ENCODE measurements at places on chromosomes 7 and 10.

GRCh38 chr10:62326176-62326575 is 48.0 kb upstream of the ZNF365 start:
- no peaks in the 10 kb centered on the region for H3K4me1 ChIP-seq
- no peaks in the 10 kb centered on the region for H3K27me3 ChIP-seq
- no peak overlapping the region for H3K4me3 ChIP-seq
- H3K27ac ChIP-seq, result no peak overlapping the region
- no peaks in the 10 kb centered on the region for H3K36me3 ChIP-seq

DNA sequence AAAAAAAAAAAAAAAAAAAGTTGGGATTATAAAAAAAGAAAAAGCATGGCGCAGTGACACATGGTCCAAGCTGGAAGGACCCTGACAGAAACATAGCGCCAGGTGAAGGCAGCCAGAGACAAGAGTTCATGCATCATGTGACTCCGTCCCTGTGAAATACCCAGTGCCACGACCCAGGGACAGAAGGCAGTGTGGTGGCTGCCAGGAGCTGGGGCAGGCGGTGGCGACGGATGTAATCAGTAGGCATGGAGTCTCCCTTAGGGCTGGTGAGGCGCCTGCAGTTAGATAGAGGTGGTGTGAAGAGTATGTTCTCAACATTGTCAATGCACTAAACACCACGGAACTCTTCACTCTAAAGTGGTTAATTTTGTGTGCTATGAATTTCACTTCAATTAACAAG is 43.9 kb downstream of the STK32C start:
- H3K27me3 ChIP-seq, result no peaks in the 10 kb centered on the region
- no peak for DNase-seq
- no peak overlapping the region for H3K27ac ChIP-seq

DNA sequence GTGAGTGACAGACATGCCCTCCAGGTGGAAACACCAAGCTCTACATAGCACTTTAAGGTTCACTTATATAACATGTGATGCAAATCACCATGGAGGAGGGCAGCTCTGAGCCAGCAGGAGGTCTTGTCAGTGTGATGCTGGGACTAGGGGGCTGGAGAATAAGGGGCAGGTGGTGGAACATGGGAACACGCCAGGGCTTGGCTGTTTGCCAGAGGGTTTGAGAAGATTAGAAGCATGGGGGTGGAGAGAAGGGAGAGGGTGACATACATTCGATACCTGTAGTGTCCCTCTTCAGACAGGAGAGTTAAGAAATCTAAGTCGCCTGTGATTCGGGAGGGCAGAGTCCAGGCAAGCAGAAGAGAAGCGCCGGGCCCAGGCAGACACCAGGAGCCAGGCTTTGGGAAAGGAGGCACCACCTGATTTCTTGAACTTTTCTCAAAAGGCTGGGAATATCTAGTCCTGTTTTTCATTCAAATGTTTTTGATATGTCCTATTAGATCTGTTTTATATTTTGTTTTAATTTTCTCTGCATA is 16.9 kb upstream of the LAMB4 start:
- no peak for DNase-seq
- H3K27ac ChIP-seq, result no peak overlapping the region
- no peaks in the 10 kb centered on the region for H3K4me1 ChIP-seq
- no peaks in the 10 kb centered on the region for H3K27me3 ChIP-seq

DNA sequence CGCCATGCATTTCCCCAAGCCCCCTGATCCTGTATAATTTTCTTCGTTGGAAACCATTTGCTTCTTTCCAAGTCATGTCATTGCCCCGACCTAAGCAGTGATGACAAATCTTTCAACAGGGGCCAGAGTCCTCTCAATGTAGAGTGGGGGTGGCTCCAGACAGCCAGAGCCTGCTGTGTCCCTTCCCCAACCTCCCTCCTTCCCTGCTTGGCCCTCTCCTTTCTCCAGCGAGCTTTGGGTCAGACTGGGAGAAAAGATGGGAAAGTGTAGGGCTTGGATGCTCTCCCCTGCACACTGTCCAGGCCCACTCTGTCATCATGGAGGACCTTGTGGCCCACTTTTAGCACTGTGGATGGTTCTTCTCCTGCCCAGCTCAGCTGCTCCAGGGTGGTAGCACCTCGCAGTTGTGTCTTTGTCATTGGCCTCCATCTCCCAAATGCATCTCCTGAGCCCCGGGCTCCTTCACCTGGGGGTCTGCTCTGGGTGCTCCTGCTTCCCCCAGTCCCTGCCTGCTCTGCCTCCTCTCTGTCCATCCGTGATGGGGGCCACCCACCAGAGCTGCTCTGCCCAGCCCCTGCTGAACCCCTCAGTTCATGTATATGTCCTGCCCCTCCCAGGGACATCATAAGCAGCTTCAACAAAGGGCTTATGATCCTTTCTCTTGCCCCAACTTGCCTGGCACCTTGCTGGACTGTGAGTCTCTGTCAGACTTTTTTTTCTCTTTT is 37.5 kb downstream of the BTBD16 start:
- H3K4me3 ChIP-seq, result no peak overlapping the region
- no peaks in the 10 kb centered on the region for H3K36me3 ChIP-seq

- no peaks in the 10 kb centered on the region for H3K36me3 ChIP-seq
- H3K27ac ChIP-seq, result peak overlapping the region; percentile 19
- peaks cover 8% of the 10 kb centered on the region for H3K4me1 ChIP-seq
- H3K4me3 ChIP-seq, result no peak overlapping the region
Observed at GRCh38 chr7:133983685-133984419, 143.3 kb upstream of the LRGUK start.

DNA sequence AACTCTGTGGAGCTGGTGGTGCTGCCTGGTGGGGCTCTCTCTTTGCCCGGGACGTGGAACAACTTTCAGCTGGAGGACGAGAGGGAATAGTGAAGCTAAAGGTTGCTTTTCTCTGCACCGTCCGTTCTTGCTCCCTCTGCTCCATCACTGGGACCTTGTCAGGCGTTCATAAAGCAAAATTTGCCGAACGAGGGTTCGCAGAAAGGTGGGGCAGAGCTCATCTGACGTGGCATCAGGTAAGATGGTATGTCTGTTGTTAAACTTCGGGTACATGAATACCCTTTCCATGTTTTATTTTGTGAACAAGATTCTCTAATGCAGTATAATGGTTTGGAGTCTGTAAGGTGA is 416 bp downstream of the BBS9 start:
- DNase-seq, result no peak
- H3K4me1 ChIP-seq, result no peaks in the 10 kb centered on the region
- H3K4me3 ChIP-seq, result peak overlapping the region; percentile 69
- H3K27me3 ChIP-seq, result no peaks in the 10 kb centered on the region
- H3K27ac ChIP-seq, result no peak overlapping the region
- no peaks in the 10 kb centered on the region for H3K36me3 ChIP-seq

- no peaks in the 10 kb centered on the region for H3K27me3 ChIP-seq
- no peaks in the 10 kb centered on the region for H3K36me3 ChIP-seq
- peak overlapping the region; percentile 99 for H3K27ac ChIP-seq
- no peak for DNase-seq
- peak overlapping the region; percentile 81 for H3K4me3 ChIP-seq
- H3K4me1 ChIP-seq, result no peaks in the 10 kb centered on the region
Observed at GRCh38 chr7:44491229-44491628, 771 bp upstream of the NUDCD3 start.

DNA sequence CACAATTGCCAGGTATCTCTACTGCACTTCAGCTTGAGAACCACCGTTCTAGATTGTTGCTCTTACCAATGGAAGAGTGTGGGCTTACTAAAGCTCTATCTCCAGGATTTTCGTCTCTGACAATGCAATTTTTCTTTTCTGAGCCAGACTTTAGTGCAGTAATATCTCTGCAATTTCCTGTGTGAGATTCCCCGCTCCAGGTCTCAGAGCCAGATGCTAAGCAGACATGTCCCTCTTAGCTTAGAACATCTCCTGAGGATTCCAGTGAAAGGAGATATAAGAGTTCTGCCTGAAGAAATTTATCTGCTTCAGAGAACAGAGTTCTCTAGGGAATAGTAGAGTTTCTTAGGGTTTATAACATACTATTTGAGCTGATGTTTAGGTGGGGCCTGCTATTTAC is 82.0 kb downstream of the SND1 start:
- no peak for DNase-seq
- H3K4me1 ChIP-seq, result peaks cover 8% of the 10 kb centered on the region
- H3K4me3 ChIP-seq, result no peak overlapping the region
- peaks cover 18% of the 10 kb centered on the region for H3K36me3 ChIP-seq
- no peak overlapping the region for H3K27ac ChIP-seq
- no peaks in the 10 kb centered on the region for H3K27me3 ChIP-seq

All from A673 (cell line).